Neural progenitor cell (in vitro differentiated cells): ENCODE measurements at places on chromosomes 2 and 18. TPM values are rescaled to one million over a fixed set of nuclear protein-coding genes. Genes with fewer than 3 reads are reported as not detected.

The MDH1B gene
- 3.7 and 3.9 TPM in 2 replicates for total RNA-seq

The CFAP65 gene
- 0.22 and 0.80 TPM in 2 replicates for total RNA-seq

The PTPRN gene
- 0.60 and 4.2 TPM in 2 replicates for total RNA-seq

The ZNF236 gene
- 11.5 and 14.3 TPM in 2 replicates for total RNA-seq

The LHCGR gene
- total RNA-seq, result not detected in 2 replicates

DNA sequence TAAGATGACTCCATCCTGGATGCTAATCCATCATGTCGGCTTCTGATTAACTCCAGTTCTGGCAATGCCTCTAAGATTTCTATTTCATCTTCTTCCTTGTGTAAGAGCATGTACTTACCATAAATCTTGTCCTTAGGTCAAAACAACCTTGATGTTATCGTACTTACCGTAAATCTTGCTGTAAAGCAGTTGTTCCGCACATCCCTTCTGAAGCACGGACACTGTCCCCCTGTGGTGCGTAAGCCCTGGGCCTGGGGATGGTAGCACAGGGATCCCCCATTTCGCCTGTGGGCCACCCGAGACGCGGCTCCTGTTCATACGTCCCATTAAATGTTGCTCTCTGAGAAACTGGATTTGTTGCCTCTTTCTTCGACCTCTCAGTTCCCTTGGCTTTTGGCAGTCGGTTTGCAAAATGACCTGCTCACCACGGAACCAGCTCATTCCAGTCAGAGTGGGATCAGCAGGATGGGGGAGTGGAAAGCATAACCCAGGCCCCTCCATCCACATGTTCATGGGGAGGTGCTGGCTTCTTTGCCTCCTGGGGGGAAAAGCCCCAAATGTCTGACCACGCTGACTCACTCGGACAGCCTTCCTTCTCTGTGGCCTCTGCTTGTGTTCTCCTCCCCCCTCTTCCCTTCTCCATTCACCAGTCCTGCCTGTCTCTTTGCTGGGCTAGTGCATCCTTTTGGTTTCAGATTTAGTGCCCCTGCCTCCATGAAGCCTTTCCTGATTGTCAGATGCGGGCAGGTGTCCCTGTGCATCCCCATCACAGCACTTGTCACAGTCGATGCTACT lies 49.9 kb downstream of the RAB31 start:
- H3K4me3 ChIP-seq, result no peak overlapping the region
- no peaks in the 10 kb centered on the region for H3K27me3 ChIP-seq
- no peak overlapping the region for H3K27ac ChIP-seq
- DNase-seq, result no peak
- no peaks in the 10 kb centered on the region for H3K36me3 ChIP-seq

DNA sequence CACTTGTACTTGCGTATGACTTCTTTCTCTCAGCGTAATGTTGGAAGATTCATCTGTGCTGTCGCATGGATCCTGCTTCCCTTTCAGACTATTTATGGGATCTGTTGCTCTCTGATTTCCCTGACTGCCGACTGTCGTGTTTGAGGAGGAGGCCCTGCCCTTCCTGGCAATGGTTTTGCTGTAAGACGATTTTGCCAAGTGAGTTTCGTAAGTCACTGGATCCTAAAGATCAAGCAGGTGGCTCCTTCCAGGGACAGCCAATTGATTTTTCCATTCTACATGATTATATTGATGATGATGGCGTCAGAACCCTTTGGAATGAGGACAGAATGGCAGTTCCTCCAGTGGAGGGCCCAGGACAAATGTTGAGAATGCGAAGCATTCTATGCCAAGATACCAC lies 8.7 kb upstream of the B3GNT2 start:
- H3K4me3 ChIP-seq, result no peak overlapping the region
- H3K36me3 ChIP-seq, result no peaks in the 10 kb centered on the region
- peaks cover under 1% of the 10 kb centered on the region for H3K4me1 ChIP-seq
- no peak overlapping the region for H3K27ac ChIP-seq
- no peaks in the 10 kb centered on the region for H3K27me3 ChIP-seq
- DNase-seq, result no peak

GRCh38 chr18:75324686-75325257 lies 102.7 kb downstream of the SMIM21 start:
- no peaks in the 10 kb centered on the region for H3K4me1 ChIP-seq
- H3K36me3 ChIP-seq, result no peaks in the 10 kb centered on the region
- H3K4me3 ChIP-seq, result no peak overlapping the region
- no peak for DNase-seq
- no peaks in the 10 kb centered on the region for H3K27me3 ChIP-seq

DNA sequence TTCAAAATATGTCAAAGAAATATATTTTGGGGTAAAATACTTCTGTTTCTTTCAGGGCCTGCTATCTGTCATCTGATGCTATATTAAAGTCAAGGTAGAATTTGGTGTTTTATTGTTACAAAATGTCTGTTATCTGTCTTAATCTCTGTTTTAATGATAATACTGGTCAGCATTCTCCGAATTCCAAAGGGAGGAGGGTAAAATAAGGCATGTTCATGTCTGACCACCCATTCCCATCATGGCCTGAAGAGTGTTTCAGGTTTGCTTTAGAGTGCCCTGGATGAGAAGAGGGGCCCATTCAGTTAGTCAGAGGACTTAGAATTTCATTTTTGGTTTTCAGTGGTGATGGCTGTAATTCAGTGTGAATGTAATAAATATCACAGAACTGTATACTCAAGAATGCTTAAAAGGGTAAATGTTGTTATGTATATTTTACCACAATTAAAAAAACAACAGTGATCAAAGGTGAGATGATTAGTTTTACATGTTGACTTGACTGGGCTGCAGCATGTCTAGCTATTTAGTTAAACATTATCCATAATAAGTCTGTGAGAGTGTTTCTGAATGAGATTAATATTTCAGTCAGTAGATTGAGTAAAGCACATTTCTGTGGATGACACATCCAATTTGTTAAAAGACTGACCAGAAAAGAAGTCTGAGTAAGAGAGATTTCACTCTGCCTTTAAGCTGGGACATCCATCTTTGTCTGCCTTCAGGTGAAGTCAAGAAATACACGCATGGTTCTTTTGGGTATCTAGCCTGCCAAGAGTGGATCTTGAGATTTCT lies 467.9 kb upstream of the SYT4 start:
- no peak overlapping the region for H3K4me3 ChIP-seq
- H3K27ac ChIP-seq, result no peak overlapping the region
- H3K4me1 ChIP-seq, result no peaks in the 10 kb centered on the region
- H3K27me3 ChIP-seq, result no peaks in the 10 kb centered on the region
- no peaks in the 10 kb centered on the region for H3K36me3 ChIP-seq
- no peak for DNase-seq

- H3K4me1 ChIP-seq, result peaks cover 11% of the 10 kb centered on the region
- H3K36me3 ChIP-seq, result no peaks in the 10 kb centered on the region
- H3K4me3 ChIP-seq, result no peak overlapping the region
Observed at GRCh38 chr2:7022492-7023385, 105.5 kb downstream of the RNF144A start.

DNA sequence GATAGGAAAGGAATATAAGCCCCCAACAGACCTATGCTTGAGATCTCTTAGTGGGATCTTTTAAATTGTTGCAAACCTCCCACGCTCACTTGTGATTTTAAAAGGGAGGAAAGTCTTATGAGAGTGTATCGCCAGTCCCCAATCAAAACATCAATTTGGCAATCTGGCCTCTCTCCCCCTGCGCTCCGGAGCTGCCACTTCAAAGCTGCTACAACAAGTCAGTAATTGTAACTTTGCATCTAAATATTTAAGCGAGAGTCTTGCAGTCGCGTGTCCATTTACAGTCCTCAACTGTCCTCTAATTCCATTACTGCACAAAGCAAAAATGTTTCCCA lies 8.4 kb downstream of the PAX3 start:
- no peaks in the 10 kb centered on the region for H3K36me3 ChIP-seq
- H3K27me3 ChIP-seq, result peaks cover 99% of the 10 kb centered on the region
- peaks cover 53% of the 10 kb centered on the region for H3K4me1 ChIP-seq
- no peak overlapping the region for H3K27ac ChIP-seq

DNA sequence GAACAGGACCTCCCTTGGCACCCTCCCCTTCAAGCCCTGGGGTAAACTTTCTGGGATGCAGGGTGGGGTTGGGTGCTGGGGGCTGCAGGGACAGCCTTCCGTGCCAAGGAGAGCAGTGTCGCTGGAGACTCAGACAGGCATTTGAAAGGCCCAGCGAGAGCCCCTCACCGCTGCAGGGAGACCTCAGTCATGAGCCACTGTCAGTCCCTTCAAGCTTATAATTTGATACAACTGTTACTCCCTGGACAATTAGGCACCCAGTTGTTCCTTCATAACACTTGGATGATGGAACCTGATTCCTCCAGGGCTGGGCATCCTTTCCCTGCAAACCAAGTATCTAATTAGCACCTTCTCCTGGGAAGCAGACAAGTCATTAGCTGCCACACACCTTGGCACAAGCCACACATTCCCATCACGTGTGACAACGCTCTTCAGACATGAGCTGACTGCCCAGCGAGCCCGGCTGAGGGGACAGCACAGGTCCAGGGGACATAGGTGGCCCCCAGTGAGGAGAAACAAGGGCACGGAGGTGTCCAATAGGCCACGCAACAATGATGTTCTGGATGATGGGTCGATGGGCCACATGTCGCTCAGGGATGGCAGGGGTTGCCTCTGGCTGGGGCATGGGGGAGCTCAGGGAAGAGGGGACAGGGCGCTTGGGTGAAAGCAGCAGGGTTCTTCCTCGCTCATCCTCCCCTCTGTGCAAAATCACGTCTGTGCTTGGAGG lies 59.6 kb downstream of the KCNF1 start:
- H3K27me3 ChIP-seq, result no peaks in the 10 kb centered on the region
- peaks cover 38% of the 10 kb centered on the region for H3K4me1 ChIP-seq
- no peaks in the 10 kb centered on the region for H3K36me3 ChIP-seq
- no peak overlapping the region for H3K27ac ChIP-seq
- no peak for DNase-seq
- H3K4me3 ChIP-seq, result no peak overlapping the region

DNA sequence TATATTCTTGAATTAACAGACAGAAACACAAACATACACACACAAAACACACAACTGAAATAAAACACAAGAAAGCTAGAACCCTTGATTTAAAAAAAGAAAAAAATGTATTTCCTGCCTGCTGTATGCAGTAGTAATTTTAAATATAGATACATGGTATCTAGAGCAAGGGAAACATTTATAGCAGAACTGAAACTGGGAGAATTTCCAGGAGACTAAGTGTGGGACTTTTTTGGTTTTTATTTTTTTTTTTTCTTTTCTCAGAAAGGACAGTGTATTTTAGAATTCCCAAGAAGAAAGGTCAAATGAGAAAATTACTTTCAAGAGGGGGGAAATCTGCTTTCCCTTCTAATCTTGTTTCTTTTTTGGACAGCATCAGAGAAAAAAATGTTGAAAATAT lies 558.9 kb upstream of the PKDCC start:
- no peak overlapping the region for H3K4me3 ChIP-seq
- H3K27me3 ChIP-seq, result no peaks in the 10 kb centered on the region
- no peak overlapping the region for H3K27ac ChIP-seq
- no peak for DNase-seq
- H3K36me3 ChIP-seq, result no peaks in the 10 kb centered on the region
- no peaks in the 10 kb centered on the region for H3K4me1 ChIP-seq

- no peak for DNase-seq
- H3K36me3 ChIP-seq, result no peaks in the 10 kb centered on the region
- no peak overlapping the region for H3K27ac ChIP-seq
- peaks cover 3% of the 10 kb centered on the region for H3K4me1 ChIP-seq
- H3K4me3 ChIP-seq, result no peak overlapping the region
- no peaks in the 10 kb centered on the region for H3K27me3 ChIP-seq
Observed at GRCh38 chr2:44130441-44130840, 38.2 kb upstream of the PPM1B start.

DNA sequence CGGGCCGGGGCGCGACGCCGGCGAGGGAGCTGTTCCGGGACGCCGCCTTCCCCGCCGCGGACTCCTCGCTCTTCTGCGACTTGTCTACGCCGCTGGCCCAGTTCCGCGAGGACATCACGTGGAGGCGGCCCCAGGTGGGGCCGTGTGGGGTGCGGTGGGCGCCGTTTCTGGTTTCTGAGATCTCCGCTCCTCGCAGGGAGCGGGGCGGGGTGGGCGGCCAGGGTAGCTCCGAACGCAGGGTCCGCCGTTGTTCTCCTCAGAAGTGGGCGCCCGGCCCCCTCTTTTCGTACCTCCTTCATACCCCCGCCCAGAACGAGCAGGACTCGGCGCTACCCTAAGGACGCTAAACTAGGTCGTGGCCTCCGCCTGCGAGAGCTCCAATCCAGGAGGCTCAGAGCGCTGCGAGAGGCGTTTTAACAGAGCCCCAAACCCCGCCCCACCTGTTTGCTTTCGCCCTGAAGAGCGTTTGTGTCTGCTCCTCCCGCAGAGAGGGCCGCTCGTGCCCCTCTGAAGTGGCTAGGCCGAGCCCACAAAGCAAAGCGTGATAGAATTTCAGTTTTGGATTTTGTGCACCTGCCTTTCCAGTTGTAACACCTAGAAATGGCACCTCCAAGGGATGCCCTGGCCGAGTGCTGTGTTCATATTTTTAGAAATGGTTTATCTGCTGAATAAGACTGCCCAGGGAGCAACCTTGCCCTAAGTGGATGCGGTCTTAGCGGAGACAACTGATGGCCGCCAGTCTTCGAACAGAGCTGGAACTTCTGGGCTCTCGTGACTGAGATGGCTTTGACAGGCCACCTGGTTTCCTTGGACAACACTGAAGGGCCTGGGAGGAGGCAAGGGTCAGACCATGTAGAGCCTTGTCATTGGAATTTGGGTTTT lies 626 bp downstream of the CAPN10 start:
- H3K4me3 ChIP-seq, result peak overlapping the region; percentile 90
- DNase-seq, result peak; percentile 82
- peaks cover 19% of the 10 kb centered on the region for H3K4me1 ChIP-seq

GRCh38 chr18:35941299-35941698 lies 31.2 kb upstream of the RMP24 start:
- H3K27ac ChIP-seq, result no peak overlapping the region
- H3K4me1 ChIP-seq, result no peaks in the 10 kb centered on the region
- no peaks in the 10 kb centered on the region for H3K27me3 ChIP-seq
- no peak overlapping the region for H3K4me3 ChIP-seq
- no peaks in the 10 kb centered on the region for H3K36me3 ChIP-seq
- DNase-seq, result no peak

- no peaks in the 10 kb centered on the region for H3K36me3 ChIP-seq
- H3K27me3 ChIP-seq, result no peaks in the 10 kb centered on the region
- peaks cover 9% of the 10 kb centered on the region for H3K4me1 ChIP-seq
- DNase-seq, result no peak
- H3K27ac ChIP-seq, result no peak overlapping the region
Observed at GRCh38 chr18:48336332-48336731, 72.9 kb downstream of the ZBTB7C start.

GRCh38 chr18:27585602-27586173 lies 400.6 kb upstream of the CHST9 start:
- H3K4me3 ChIP-seq, result no peak overlapping the region
- H3K36me3 ChIP-seq, result no peaks in the 10 kb centered on the region
- no peak overlapping the region for H3K27ac ChIP-seq

GRCh38 chr2:240819858-240820606 lies at the start of gene KIF1A:
TSS of gene KIF1A (minus strand) at chr2:240820219. CDS start at chr2:240797752, 22,467 bp downstream.
- H3K4me3 ChIP-seq, result peak within 1 kb of the TSS; percentile 97
- peaks cover 63% of the 10 kb centered on the region for H3K27me3 ChIP-seq
- peak; percentile 90 for DNase-seq
